ENCODE measurements at places on chromosomes 12 and 14. TPM values are rescaled to one million over a fixed set of nuclear protein-coding genes. Genes with fewer than 3 reads are reported as not detected.

Gene CLEC1A
- total RNA-seq = not detected

Gene FOXA1
- not detected for total RNA-seq

Gene MSI1
- total RNA-seq = not detected

Gene CEBPE
- total RNA-seq = not detected

Gene MPHOSPH9
- total RNA-seq = 34.6 TPM

Gene SERPINA12
- total RNA-seq = not detected

Gene CLEC9A
- total RNA-seq = not detected

Gene IFNG-AS1
- total RNA-seq = not detected

Gene KRT8
- 551 TPM for total RNA-seq

Gene ADAMTS20
- total RNA-seq = not detected

Gene AVPR1A
- total RNA-seq = not detected

Gene TAS2R7
- not detected for total RNA-seq

Gene SDR9C7
- not detected for total RNA-seq

Gene OVCH1
- not detected for total RNA-seq

Gene FAM186B
- not detected for total RNA-seq

Gene CFAP54
- 2.6 TPM for total RNA-seq

Gene GPR132
- total RNA-seq = not detected

Gene LBHD2
- not detected for total RNA-seq

Gene BCL7A
- total RNA-seq = 0.29 TPM

Gene NTF3
- total RNA-seq = not detected

Gene TSPAN8
- total RNA-seq = not detected

Gene SIX4
- total RNA-seq = 10.1 TPM

Gene BCL11B
- under 0.01 TPM for total RNA-seq

Gene LAG3
- total RNA-seq = 0.35 TPM

Gene ST8SIA1
- total RNA-seq = not detected

Gene EML5
- under 0.01 TPM for total RNA-seq

Gene CARMIL3
- total RNA-seq = not detected

Gene ARF6
- 58.8 TPM for total RNA-seq

Gene C12orf50
- not detected for total RNA-seq

Gene REP15
- 0.29 TPM for total RNA-seq

Gene SMCO3
- total RNA-seq = not detected

Gene CLEC1B
- not detected for total RNA-seq

Gene RPS6KA5
- 0.29 TPM for total RNA-seq

Gene SRGAP1
- total RNA-seq = 6.2 TPM

Gene MYF6
- not detected for total RNA-seq

Gene NOXRED1
- total RNA-seq = not detected

Gene VDR
- 1.2 TPM for total RNA-seq

Gene PTCSC3
- not detected for total RNA-seq

Gene CRACR2A
- 13.3 TPM for total RNA-seq

Gene FAM90A1
- total RNA-seq = under 0.01 TPM

Gene ASIC1
- 1.4 TPM for total RNA-seq

Gene SERPINA9
- total RNA-seq = not detected

Measured in myometrial cell (primary cell).